Naive thymus-derived CD4-positive, alpha-beta T cell (primary cell): ENCODE measurements at places on chromosomes 5 and 9. TPM values are rescaled to one million over a fixed set of nuclear protein-coding genes. Genes with fewer than 3 reads are reported as not detected.

GRCh38 chr5:109173036-109173794, 236.6 kb downstream of the PJA2 start:
- H3K4me3 ChIP-seq: no peak overlapping the region
- no peaks in the 10 kb centered on the region for H3K36me3 ChIP-seq
- H3K4me1 ChIP-seq: no peaks in the 10 kb centered on the region
- H3K27me3 ChIP-seq: no peaks in the 10 kb centered on the region
- H3K27ac ChIP-seq: no peak overlapping the region

The UBE2QL1 gene
- 0.21 TPM for total RNA-seq

DNA sequence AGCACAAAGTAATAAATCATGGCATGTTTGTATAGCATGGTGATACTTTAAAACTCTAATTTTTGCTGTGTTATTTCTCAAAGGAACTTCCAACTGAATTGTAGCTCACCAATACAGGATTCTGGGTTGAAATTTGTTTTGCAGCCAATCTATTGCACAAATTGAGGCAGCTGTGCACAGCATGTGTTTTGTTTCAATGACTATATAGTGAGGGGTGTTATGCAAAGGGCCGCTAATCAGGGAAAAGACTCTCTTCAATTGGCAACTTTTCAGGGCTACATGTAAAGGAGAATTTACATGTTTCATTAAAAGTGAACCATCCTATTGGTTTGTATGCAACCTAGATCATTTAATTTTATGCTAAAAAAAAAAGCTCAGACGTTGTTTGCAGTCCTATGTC, 44.6 kb downstream of the PLPPR1 start:
- H3K4me1 ChIP-seq: no peaks in the 10 kb centered on the region
- H3K27ac ChIP-seq: no peak overlapping the region
- no peak for DNase-seq
- no peaks in the 10 kb centered on the region for H3K27me3 ChIP-seq

The CBY3 gene
- total RNA-seq: not detected

The TMEM8B gene
- total RNA-seq: 10.8 TPM

The ARID3C gene
- not detected for total RNA-seq

DNA sequence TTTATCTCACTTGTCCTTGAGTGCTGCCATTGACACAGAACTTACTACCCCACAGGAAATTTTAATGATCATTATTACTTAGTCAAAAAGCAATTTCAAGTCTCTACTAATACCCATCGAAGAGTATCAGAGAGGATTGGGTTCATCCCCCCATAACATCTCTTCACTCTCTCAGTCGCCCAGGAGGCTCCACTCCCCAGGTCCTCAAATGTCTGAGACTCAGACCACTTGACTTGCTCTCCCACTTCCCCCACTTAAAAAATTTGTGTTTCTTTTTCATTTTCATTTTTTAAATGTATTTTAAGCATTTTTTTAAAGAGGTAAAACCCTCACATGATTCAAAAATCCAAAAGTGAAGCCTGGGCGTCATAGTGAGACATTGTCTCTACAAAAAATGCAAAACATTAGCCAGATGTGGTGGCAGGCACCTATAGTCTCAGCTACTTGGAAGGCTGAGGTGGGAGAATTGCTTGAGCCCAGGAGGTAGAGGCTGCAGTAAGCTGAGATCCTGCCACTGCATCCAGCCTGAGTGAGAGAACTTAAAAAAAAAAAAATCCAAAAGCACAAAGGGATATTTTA, 56.8 kb upstream of the TRAF1 start:
- no peak for DNase-seq
- H3K4me1 ChIP-seq: no peaks in the 10 kb centered on the region
- H3K36me3 ChIP-seq: no peaks in the 10 kb centered on the region

DNA sequence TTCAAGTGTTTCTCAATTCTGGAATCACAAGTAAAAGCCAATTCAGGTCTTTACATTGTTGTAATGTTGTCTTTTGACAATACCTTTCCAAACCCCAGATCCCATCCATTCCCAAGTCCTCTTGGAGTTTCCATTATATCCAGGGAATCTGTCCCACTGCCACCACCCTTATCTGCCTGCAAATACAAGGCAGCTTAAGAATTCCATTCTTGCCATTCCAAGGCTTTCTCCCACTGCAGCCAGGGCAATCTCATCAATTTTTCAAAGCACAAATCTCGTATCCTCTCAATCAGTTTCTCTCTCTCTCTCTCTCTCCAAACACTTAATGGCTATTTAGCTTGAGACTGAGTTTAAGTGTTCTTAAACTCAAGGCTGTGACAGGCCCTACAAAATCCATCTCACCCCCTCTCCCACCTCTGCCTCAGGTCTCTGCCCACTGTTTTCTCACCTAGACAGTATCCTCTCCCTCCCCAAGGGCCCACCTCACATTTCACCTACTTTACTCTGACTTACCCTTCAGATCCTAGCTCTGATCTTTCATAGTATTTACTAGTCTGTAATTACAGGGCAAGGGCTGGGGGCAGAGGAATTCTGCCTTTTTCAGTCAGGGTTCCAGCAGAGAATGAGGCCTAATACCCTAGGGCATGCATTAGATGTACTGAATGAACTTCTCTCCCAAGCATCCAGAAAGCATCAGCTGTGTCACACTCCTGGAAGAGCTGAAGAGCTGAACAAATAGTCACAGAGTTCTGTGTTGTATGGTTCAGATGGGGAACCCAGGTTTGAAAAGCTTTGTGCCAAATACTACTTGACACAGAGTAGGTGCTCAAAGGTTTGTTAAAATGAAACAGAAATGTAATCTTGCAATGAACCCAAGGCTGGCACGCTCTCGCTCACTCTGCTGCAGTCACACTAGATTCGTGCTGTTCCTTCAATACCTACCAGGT, 46.0 kb downstream of the RAPGEF1 start:
- no peaks in the 10 kb centered on the region for H3K36me3 ChIP-seq
- no peak overlapping the region for H3K27ac ChIP-seq
- H3K4me1 ChIP-seq: peaks cover 43% of the 10 kb centered on the region

GRCh38 chr5:181020688-181021087, 19.4 kb upstream of the BTNL9 start:
- no peak overlapping the region for H3K4me3 ChIP-seq
- no peak overlapping the region for H3K27ac ChIP-seq
- no peaks in the 10 kb centered on the region for H3K27me3 ChIP-seq
- no peaks in the 10 kb centered on the region for H3K36me3 ChIP-seq
- DNase-seq: no peak

The STXBP1 gene
- total RNA-seq: 14.1 TPM

DNA sequence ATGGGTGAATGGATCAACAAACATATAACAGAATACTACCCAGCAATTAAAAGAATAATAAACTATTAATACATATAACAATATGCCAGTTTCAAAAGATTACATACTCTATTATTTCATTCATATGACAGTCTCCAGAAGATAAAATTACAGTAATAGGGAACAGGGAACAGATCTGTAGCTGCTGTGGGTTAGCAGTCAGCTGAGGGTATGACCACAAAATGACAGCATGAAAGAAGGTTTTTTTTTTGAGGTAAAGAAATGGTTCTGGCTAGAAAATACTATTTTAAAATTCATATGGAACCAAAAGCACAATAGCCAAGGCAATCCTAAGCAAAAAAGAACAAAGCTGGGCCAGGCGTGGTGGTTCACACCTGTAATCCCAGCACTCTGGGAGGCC, 73.0 kb upstream of the NR5A1 start:
- DNase-seq: no peak
- no peak overlapping the region for H3K4me3 ChIP-seq
- no peaks in the 10 kb centered on the region for H3K4me1 ChIP-seq
- H3K27me3 ChIP-seq: no peaks in the 10 kb centered on the region

- no peak overlapping the region for H3K4me3 ChIP-seq
- no peak for DNase-seq
- no peaks in the 10 kb centered on the region for H3K36me3 ChIP-seq
- no peaks in the 10 kb centered on the region for H3K4me1 ChIP-seq
- H3K27ac ChIP-seq: no peak overlapping the region
- no peaks in the 10 kb centered on the region for H3K27me3 ChIP-seq
Measured at GRCh38 chr5:157520911-157521703, 54.5 kb downstream of the ADAM19 start.

- no peaks in the 10 kb centered on the region for H3K36me3 ChIP-seq
- no peak overlapping the region for H3K4me3 ChIP-seq
- H3K4me1 ChIP-seq: no peaks in the 10 kb centered on the region
Measured at GRCh38 chr5:113067635-113068344, 91.2 kb downstream of the DCP2 start.

- H3K27me3 ChIP-seq: no peaks in the 10 kb centered on the region
- no peak for DNase-seq
- H3K36me3 ChIP-seq: no peaks in the 10 kb centered on the region
- H3K4me3 ChIP-seq: no peak overlapping the region
Measured at GRCh38 chr9:134892820-134893420, 12.3 kb downstream of the FCN2 start.

The KIF24 gene
- 0.35 TPM for total RNA-seq

DNA sequence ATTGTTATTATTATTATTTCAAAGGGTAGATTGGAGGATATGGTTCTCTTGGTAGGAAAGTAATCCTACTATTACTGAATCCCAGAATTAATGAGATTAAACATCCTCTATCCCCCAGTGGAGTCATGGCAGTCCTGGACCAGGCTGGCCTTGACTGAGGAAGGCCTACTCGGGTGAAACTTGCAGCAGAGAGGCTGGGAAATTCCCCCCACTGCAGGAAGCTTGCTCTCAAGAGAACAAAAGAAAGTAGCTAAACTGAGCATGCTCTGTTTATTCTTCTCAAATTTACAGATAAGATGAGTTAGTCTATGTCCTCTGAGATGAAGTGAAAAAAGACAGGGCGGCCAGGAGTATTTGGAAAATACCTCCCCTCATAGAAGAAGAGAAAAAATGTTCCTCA, 233.9 kb upstream of the RPS23 start:
- H3K27ac ChIP-seq: no peak overlapping the region
- DNase-seq: no peak
- H3K27me3 ChIP-seq: no peaks in the 10 kb centered on the region

The PCDHA9 gene
- total RNA-seq: not detected

DNA sequence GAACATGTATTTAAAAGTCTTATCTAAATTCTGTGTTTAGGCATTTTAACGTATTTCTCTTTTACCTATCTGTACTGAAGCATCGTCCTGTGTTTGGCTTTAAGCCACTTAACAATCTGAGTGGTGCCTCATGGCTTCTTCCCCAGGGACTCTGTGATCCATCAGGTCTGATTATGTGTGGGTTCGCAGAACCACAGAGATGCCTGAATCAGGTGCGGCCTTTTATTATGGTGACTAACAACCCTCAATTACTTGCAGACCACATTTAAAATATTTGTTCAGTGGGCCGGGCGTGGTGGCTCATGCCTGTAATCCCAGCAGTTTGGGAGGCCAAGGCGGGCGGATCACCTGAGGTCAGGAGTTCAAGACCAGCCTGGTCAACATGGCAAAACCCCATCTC, 39.6 kb upstream of the SAP30L start:
- H3K27me3 ChIP-seq: no peaks in the 10 kb centered on the region
- no peaks in the 10 kb centered on the region for H3K36me3 ChIP-seq
- no peak overlapping the region for H3K4me3 ChIP-seq
- H3K27ac ChIP-seq: no peak overlapping the region
- no peak for DNase-seq

- peak; percentile 71 for DNase-seq
- H3K4me3 ChIP-seq: peak overlapping the region; percentile 6
- no peaks in the 10 kb centered on the region for H3K36me3 ChIP-seq
- H3K4me1 ChIP-seq: no peaks in the 10 kb centered on the region
Measured at GRCh38 chr9:133656211-133657119, 20.3 kb downstream of the DBH start.

- H3K36me3 ChIP-seq: no peaks in the 10 kb centered on the region
- no peak overlapping the region for H3K27ac ChIP-seq
- no peak for DNase-seq
Measured at GRCh38 chr5:45774528-45774927, 78.3 kb upstream of the HCN1 start.

DNA sequence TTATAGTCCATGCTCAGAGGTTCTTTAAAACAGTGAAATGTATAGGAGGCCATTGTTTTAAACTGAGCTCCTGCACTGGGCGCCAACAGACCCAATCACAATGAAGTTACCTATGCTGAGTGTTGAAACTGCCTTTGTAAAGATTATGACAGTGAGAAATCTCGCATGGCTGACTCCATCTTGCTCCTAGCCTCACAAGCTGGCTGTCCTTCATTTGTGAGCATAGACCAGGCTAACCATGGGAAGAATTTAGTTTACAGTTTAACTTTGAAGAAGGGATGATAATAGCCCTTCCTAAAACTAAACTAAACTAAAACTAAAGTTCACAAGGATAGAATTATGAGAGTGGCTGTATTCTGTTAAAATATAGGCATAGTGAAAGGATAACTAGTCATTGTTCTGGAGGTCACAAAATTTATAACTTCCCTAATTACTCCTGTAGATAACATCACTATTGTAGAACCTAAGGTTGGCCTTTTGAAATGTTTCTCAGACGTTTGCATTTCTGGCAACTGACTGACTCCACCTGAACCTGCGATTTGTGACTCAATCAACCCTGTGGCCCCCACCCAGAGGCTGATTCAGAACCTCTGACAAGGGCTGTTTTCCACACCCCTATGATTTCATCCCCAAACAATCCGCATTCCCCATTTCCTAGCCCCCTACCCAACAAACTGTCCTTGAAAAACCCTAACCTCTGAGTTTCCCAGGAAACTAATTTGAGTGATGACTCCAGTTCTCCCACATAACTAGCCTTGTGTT, 59.1 kb downstream of the HMHB1 start:
- H3K27me3 ChIP-seq: no peaks in the 10 kb centered on the region
- no peak overlapping the region for H3K27ac ChIP-seq

DNA sequence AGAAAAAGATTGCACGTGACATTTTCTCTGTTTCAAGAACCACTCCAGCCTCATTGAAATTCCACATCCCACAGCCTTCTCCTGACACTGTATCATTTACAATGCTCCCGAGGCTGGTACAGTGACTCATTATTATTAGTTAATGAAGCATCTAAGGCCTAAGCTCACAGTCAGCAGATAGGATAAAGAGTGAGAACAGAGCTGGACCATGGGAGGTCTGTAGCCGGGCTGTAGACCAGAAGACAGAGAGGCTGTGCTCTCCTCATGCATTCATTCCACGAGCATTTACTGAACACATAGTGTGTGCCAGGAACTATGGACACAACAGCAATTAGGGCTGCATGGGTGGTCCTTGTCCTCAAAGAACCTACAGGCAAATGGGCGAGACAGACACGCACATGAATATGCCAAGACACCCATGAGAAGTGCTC, 47.3 kb upstream of the GALNT10 start:
- no peak for DNase-seq
- H3K27ac ChIP-seq: no peak overlapping the region
- H3K36me3 ChIP-seq: no peaks in the 10 kb centered on the region
- H3K4me3 ChIP-seq: no peak overlapping the region
